ENCODE measurements at places on chromosomes 6 and 20.

- DNase-seq = no peak
These were observed 863.1 kb downstream of the MAFB start for GRCh38 chr20:39825950-39826349.

- DNase-seq = no peak
These were observed 176.8 kb upstream of the NT5E start for GRCh38 chr6:85273046-85273445.

- no peak for DNase-seq
These were observed 18.4 kb downstream of the PDE7B start for GRCh38 chr6:135869857-135870256.

DNA sequence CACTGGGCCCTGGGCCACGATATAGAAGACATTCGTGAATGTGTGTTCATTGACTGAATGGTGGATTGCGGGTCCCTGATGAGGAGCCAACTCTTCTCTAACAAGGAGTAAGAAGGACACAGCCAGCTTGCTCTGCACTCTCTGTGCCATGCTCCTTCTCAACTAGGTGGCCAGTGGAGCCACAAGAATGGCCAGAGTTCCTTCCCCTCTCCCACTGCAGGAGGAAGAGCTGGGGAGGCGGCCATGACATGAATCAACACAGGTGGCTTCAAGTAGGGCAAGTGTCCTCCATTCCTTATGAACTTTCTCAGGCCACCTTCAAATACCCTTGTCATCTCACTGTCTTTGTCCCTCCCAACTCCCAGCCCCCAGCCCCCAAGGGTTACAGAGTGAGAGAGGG lies 305.7 kb downstream of the KIF16B start:
- DNase-seq = no peak

- no peak for DNase-seq
These were observed 266.2 kb downstream of the LRFN2 start for GRCh38 chr6:40320947-40321346.

GRCh38 chr6:28648035-28648877 lies 122.6 kb downstream of the GPX5 start:
- no peak for DNase-seq

- DNase-seq = no peak
These were observed 598.3 kb downstream of the PKHD1 start for GRCh38 chr6:51489133-51489532.

DNA sequence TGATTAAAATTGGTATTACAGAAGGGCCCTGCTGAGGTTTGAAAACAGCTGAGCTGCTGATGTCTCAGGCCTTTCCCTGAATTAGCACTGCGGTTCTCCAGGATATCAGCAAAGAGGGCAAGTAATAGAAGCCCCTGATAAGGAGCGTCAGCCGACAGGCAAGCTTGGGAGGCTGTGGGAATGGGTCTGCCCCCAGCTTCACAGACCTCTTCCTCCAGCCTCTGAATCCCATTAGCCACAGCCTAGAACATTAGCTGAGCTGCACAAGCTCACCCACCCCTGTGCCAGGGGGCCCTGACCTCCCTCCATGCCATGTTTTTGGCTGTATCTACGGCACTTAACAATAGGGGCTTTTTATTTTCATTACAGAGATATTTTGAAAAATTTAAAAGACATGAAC lies 59.9 kb downstream of the VAPB start:
- DNase-seq = no peak

DNA sequence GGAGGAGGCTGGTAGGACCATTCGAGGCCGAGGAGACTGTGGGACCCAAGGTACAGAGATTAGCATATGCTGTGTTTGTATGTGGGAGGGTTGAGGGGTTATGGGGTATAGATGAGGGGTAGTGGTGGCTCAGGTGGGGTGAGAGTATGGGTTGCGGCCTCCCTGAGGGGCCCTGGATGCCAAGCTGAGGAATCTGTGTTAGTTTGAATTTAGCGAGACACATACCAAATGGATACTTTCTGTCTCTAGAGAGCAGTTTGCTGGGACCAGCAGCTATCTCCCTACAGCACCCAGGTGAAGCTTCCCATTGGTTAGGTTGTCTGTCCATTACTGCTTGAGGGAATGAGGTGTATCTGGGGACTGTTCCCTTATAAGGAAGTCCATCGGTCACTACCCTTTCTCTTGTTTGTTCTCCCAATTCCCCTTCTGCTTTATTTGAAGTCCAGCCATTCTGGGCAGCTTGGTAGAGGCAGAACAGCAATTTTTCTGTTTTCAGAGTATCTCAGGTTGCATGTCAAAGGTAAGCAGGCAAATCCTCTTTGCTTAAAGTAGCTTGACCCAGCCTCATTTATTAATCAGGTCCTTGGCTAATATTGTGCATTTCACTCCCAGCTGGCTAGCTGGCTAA lies 15.2 kb downstream of the CHMP4B start:
- DNase-seq = no peak

DNA sequence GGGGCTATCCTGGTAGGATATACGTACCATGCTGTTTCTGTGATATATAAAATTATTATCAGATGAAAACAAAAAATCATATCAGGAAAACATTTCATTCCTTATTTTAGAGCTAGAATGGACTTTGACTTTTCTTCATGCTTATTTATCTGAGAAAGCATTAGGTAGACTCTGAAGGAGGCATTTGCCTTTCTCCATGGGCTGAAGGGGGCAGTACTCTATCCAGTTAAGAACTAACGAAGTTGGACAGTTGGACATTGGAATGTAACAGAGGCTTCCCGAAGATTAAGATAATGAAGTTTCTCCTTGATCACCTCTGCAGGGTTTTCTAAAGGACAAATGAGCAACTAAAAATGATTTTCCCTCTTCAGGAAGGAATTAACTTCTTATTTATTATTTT lies 233.9 kb downstream of the SAMD5 start:
- DNase-seq = no peak

DNA sequence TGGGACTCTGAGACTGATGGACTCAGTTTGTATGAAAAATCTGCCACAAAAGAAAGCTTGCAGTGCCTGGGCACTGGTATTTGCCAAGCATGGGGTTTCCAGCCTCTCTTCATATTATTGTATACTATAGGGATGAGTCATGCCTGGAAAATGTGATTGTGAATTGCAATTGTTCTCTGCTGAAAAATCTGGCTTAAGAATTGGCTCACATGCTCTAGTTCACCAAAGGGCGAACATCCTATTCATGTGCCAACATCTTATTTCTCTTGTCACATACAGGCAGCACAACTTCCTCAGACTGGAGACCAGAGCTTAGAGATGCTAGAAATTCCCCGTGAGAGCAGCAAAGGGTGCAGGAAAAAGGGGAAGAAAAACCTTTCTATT lies 103.6 kb upstream of the KCNK16 start:
- DNase-seq = no peak

DNA sequence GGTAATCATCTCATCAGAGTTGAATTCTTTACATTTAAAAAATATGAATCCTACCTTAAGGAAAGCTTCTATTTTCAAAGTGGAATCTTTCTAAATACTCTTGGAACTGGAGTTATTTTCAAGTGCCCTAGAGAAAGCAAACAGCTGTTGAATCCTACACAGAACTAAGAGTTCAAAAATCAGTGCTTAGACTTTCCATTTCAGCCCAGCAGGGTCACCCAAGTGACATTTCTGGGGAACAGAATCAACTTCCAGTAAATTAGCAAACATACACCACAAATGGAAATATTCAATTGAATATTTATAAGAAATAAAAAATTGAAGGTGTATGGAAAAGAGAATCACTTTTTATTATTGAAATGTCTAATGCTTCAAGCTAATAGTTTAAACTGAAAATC lies 427.7 kb upstream of the NOX3 start:
- no peak for DNase-seq

- no peak for DNase-seq
These were observed 25.2 kb upstream of the C20orf204 start for GRCh38 chr20:64010711-64011237.
